Foreskin keratinocyte (primary cell): ENCODE measurements at places on chromosomes 5 and 9. TPM values are rescaled to one million over a fixed set of nuclear protein-coding genes. Genes with fewer than 3 reads are reported as not detected.

ZNF454 gene
- 0.82 and 1.4 TPM in 2 replicates for total RNA-seq

TMEM215 gene
- total RNA-seq, result not detected in 2 replicates

SLIT3 gene
- total RNA-seq, result 5.6 and 9.9 TPM in 2 replicates

AP3B1 gene
- 60.6 and 63.6 TPM in 2 replicates for total RNA-seq

SLC6A7 gene
- total RNA-seq, result not detected in 2 replicates

ECM2 gene
- 0.39 and 1.4 TPM in 2 replicates for total RNA-seq

ENHO gene
- not detected in 2 replicates for total RNA-seq

CDC25C gene
- 7.9 and 9.4 TPM in 2 replicates for total RNA-seq

DAPK1 gene
- total RNA-seq, result 1.2 and 1.9 TPM in 2 replicates

UHRF2 gene
- total RNA-seq, result 54.3 and 63.2 TPM in 2 replicates

DNA sequence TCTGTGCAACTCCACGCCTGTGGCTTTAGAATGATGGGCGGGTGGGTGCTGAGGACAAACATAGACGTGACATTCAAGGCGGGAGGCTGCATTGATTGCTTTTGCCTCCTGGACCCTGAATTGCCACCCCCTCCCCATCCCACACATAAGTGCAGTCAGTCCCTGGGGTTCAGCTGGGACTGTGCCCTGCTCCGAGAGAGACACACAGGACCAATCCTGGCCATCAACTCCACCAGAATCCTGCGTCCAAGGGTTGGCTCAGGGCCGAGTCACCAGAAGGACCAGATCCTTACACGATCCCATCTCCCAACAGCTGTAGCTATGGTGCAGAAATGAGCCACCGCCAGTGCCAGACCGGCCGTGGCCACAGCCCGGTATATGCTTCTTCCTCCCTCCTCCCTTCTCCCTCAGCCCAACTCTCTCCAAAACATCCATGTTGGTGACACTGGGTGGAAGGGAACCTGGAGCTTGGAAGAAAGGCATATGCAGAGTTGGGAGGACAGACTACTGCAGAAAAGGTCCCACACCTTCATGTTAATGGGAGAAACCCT, 27.4 kb downstream of the IRX2 start:
- DNase-seq, result no peak

DNA sequence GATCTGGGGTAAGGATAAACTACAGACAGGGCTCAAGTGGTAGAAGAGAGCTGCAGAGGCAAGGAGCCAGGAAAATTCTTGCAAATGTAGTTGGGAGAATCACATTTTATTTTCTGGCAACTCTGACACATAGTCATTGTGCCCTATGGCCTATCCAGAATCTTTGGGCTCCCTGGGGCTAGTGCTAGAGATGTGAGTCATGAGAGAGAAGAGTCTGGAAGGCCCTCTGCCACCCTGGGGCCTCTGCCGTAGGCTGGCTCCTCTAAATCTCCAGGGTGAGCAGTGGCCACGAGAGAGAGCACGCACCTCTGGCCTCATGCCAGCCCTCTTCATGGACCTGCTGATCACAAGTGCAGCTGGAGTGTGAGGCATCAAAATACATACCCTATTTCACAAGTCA, 74.3 kb upstream of the SSBP2 start:
- peak; percentile 46 for DNase-seq

- no peak for DNase-seq
Observed at GRCh38 chr5:55917402-55918086, 66.4 kb downstream of the IL31RA start.

DNA sequence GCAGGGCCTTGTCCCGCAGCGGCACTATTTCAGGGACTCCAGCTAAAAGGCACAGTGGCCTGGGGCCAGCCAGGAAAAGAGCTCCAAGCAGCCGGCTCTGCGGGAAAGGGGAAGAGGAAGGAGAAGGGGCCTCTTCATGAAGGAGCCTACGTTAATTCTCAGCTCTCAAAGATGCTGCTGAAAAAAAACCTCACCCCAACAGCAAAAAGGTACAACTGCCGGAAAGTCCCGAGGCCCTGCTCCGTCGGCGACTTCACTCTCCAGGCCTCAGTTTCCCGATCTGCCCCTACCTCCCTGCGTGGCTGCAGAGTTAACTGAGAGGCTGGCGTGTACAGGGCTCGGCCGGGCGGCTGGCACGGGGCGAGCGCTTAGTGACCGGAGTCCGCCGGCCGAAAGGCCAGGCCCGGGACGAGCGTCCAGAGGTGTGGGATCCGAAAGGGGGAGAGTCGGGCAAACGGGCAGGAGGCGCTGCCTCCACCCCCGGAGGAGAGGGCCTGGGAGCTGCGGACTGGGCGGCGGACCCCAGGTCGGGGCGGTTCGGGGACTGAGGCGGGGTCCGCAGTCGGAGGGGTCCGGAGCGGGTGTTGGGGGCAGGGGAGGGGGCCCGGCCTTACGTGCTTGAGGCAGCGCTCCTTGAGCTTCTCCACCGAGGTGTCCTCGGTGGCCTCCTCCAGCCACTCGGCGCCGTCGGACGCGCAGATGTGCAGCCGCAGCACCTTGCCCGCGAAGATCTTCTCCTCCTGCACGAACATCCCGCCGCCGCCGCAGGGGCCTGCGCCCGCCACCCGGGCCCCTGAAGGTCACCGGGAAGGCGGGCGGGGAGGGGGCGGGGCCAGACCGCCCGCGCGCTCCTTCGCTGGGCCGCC, 529 bp downstream of the UBAC1 start:
- peak; percentile 5 for DNase-seq

DNA sequence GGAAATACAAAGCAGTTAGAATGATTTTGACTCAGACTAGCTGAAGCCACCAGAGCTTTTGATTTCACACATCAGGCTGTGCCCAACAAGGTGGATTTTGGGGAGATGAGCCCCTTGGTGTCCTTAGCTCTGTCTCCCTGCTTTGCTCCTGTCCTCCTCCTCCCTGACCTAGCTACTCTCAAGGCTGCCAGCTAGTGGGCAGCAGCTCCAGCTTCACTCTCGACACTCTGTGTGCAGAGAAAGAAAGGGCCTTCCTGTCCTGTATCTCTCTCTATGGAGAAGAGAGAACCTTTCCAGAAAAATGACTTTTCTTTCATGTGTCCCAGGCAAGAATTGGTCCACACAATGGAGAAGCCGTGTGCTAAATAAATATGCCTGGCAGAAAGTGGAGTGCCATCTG, 446.2 kb downstream of the SEMA5A start:
- no peak for DNase-seq

- DNase-seq, result no peak
Observed at GRCh38 chr9:13142776-13143175, 136.7 kb downstream of the MPDZ start.

DNA sequence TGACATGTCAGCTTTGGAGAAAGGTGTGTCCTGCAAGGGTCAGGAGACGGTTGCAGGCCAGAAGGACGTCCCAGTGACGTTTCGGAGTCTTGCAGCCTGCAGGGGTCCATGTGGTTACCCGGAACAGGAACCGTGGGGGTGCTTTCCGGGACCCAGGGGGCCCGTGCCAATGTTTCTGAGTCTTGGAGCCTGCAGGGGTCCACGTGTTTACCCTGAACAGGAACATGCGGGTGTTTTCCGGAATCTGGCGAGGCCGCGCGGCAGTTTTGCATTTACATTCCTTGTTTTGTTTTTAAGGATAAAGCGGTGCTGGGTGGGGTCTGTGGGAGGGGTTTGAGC, 30.6 kb downstream of the NKD2 start:
- DNase-seq, result no peak

GRCh38 chr9:134637241-134637640, 4.4 kb upstream of the COL5A1 start:
- DNase-seq, result no peak

DNA sequence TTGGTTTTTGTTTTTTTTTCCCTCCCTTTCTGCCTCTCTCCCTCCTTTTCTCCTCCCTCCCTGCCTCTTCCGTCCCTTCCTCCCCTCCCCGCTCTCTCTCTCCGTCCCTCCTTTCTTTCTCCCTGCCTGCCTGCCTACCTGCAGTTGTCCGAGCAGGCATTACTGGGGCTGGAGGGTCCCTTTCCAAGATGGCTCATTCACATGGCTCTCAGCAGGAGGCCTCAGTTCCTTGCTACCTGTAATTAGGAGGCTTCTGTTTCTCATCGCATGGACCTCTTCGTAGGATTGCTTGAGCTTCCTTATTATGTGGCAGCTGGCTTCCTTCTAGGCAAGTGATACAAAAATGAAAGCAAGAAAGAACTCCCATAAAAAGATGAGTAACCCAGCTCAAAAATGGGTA, 8.0 kb downstream of the RGS3 start:
- no peak for DNase-seq

GRCh38 chr9:98260635-98261034, 5.2 kb upstream of the TBC1D2 start:
- DNase-seq, result no peak

GRCh38 chr5:143514616-143515335, 111.3 kb upstream of the NR3C1 start:
- DNase-seq, result no peak

DNA sequence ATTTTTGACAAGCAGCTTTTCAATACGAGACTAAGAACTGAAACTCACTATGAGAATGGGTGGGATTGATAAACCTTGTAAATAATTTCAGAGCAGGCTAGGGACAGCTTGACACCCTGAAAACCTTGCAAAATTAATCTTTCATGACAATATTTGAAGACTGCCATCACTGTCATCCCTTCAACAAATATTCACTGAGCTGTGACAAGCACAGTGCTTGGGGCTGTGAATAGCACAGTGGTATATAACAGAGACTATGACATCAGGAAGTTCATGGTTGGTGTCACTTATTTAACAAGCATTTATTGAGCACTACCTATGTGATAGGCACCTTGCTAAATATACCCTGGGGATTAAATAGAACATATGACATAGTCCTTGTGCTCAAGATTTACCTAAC, 741.0 kb upstream of the RIOK2 start:
- no peak for DNase-seq

DNA sequence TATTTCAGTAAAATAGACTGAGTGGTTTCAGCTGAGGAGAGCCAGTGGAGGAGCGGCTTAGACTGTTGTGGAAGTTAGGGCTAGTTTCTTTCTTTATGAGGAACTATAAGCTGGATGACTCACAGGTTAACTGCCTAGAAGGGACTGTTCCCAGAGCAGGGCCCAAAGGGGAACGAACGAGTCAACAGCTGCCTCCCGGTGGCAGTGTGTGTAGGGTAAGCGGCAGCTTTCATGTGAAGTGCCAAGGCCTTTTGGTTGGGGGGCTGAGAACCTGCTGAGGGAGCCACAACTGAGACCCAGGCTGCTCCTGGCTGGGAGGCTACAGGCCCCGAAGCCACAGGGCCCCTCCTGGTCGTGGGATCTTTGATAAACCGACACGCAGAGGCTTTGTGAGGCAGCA, 7.0 kb downstream of the SQSTM1 start:
- DNase-seq, result peak; percentile 26

DNA sequence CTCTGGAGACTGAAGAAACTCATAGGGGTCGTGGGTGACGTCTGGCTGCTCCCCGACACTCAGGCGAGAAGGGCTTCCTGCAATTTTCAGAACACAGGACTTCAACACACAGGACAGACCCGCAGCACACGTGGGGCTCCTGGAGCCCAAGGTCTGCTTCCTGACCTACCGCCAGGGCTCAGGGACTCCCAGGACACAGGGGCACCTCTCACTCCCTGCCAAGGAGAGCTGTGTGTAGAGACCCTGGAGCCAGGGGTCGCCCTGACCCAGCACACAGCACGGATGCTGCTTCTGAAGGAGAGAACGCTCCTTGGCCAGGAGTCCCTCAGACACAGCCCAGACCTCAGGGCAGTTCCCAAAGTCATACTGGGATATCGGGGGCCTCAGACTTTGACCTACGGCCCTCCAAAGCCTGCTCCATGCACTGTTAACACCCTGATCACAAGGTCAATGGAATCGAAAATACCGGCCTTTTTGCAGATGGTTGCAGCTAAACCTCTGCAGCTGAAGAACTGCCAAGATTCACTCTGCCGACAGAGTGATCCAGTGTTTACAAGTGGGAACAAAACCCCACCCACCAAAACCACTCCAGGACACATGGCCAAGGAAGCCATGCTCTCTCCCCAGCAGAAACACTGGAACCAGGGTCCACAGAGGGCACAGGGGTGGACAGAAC, 13.8 kb upstream of the ZDHHC11 start:
- no peak for DNase-seq

- no peak for DNase-seq
Observed at GRCh38 chr9:86767373-86767772, 179.9 kb downstream of the GAS1 start.

GRCh38 chr5:40841068-40841805, at the start of gene CARD6:
Gene CARD6 (plus strand): TSS chr5:40841367. CDS start chr5:40841383, 16 bp downstream.
- DNase-seq, result no peak

- DNase-seq, result no peak
Observed at GRCh38 chr5:1006656-1007071, 1.9 kb upstream of the NKD2 start.

GRCh38 chr5:59412428-59412827, 481.1 kb downstream of the PDE4D start:
- DNase-seq, result no peak

- DNase-seq, result no peak
Observed at GRCh38 chr5:110612794-110613247, 113.7 kb downstream of the TMEM232 start.

DNA sequence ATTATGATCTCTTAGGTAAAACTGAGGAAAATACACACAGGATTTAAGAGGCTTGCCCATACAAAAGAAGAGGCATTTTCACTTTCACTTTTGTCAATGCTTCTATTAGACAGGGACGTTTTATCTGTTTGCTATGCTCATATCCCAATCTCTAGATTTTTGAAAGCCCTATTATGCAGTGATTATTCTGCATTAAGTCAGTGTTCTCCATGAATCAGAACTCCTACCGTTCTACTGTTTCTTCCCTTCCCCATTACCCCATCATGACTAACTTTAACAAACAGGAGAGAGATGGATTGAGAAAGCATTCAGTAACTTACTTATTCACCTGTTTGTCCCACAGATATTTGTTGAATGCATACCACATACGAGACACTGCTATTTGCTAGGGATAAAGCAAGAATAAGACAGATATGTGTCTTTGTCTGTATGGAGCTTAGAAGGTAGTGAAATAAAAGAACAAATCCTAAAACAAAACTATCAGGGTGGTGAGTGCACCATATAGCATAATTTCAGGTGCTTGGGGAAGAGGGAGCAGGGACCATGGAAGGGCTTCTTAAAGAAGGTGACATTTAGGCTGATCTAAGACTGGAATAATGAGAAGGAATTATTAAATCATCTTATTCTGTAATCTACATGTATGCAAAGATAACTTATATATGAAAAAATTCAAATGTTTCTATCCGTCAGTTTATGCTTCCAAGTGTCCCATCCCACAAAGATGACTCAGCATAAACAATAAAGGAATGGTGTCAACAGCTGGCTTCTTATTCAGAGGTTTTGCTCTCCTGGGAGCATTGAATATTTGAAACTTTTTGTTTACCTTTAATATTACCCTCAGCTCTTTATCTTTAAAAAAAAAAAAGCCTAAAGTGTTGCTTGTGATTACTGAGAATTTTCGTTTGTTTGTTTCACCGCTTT, 328.1 kb downstream of the HINT1 start:
- DNase-seq, result peak; percentile 56

- DNase-seq, result no peak
Observed at GRCh38 chr5:11931638-11932037, 27.4 kb upstream of the CTNND2 start.

GRCh38 chr5:33091571-33092363, 349.0 kb upstream of the TARS1 start:
- DNase-seq, result no peak

DNA sequence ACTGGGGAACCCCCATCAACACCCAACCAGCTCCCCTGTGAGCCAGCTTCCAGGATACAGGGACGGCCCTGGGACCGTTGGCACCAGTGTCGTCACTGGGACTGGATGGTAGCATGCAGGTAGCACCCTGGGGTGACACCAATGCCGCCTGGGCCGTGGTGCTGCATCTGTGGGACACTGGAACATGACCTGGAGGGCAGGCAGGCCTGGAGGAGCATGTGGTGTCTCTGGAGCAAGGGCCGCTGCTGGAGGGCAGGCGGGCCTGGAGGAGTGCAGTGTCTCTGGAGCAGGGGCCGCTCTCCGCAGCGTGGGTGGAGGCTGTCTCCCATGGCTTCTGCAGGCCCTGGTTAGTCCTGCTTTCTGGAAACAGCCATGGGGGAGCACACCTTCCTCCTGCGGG, 13.1 kb downstream of the LPCAT1 start:
- DNase-seq, result no peak
